ENCODE measurements at places on chromosomes 7 and 10.

DNA sequence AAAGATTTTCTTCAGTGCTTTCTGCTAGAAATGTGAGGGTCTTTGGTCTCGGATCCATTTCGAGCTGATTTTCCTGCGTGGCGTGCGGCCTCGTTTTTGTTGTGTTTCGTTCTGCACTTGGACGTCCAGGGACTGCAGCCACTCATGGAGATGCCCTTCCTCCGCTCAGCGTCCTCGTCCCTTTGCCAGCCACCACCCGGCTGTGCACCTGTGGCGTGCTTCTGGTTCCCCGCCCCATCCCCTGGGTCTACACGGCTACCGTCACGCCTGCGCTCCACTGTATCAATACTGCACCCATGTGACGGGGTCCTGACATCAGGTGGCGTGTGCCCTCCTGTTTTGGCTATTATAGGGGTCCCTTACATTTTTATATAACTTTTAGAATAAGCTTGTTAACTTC lies 42.7 kb upstream of the NKX6-2 start:
- no peak for DNase-seq

GRCh38 chr7:134727711-134728110 lies 51.7 kb upstream of the CALD1 start:
- no peak for DNase-seq

- DNase-seq, result no peak
Measured at GRCh38 chr7:12572941-12573575, 2.5 kb downstream of the SCIN start.

DNA sequence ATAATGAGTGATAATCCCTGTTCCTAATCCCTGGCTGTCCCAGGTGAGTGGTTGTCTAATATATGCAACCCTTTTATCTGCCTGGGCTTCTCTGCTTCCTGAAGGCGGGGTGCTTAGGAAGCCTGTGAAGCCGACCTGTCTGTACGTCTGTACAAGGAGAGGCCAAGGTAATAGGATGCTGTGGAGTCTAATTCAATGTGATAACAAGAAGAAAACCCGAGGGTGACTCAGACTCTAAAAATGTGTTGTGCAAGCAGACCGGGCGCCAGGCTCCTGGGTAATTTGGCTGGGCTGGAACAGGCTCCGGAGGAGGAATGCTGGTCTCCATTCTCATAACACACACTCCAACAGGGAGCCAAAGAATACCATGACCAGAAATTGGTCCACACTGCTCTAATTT lies 43.6 kb downstream of the THNSL1 start:
- no peak for DNase-seq

- DNase-seq, result no peak
Measured at GRCh38 chr7:45594745-45595535, 20.8 kb downstream of the ADCY1 start.

GRCh38 chr7:156886020-156886795 lies 6.8 kb downstream of the LMBR1 start:
- DNase-seq, result no peak

DNA sequence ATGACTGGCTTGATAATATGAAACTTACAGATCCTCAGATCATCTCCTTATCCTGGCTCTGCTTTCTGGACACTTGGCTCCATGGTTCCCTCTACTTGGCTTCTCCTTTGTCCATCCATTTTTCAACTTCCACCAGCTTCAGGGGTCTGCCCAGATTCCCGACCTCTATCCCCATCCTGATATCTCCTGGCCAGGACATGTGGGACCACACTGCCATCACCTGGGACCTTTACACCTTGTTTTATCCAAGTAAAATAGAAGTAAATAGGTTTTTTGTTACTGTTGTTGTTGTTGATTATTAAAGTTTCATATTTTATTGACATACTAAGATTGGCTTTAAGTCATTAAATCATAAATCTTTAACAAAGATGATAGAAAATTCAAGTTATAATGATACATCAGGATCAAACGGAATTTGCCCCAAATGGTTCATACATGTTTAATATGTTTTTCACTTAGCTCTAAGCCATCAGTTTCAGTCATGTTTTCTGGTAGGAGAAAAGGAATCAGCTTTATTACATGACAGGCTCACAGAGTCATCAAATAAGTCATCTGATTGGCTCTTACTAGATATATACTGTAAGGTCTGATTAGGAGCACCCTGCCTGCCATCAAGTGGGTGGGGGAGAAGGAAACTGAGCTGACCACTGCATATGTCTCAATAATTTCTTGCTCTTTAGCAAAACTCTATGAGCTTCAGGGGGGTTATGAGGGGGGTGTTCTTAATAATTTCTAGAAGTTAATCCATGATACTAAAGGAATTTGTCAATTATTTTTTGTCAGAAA lies 111.5 kb upstream of the AHR start:
- no peak for DNase-seq

- no peak for DNase-seq
Measured at GRCh38 chr10:101295261-101295660, 58.7 kb upstream of the BTRC start.

DNA sequence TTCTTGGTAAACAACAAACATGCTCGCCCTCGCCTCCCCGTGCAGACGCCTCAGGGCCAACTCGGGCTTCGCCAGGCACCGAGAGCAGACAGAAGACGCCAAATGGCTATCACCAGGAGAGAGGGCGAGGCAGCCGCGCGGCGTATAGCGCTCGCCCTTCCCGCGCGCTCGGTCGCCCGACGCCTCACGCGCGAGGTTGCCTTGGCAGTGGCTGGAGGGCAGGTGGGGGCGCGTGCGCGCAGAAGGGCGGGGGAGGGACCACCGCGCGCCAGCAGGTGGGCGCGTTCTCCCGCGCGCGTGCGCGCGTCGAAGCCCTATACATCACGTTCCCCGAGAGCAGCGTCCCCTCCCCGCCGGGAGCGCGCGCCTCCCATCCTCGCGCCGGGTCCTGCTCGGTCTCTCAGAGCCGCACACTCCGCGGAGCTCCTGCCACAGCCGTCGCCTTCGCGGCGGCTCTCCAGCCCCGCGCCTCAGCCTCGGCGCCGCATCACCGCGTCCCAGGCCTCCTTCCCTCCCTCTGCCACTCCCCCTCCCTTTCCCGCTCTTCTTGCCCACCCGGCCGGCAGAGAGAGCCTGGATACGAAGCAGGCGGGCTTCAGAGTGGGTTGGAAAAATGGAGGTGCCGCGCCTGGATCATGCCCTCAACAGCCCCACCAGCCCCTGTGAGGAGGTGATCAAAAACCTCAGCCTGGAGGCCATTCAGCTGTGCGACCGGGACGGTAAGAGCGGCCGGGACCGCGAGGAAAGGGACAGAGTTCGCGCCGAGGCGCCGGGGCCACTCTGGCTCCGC lies at the start of gene PHYHIPL:
PHYHIPL (plus strand) TSS at position 403 of the 790 bp plus-strand sequence; CDS start at position 614, 211 bp downstream.
- no peak for DNase-seq

DNA sequence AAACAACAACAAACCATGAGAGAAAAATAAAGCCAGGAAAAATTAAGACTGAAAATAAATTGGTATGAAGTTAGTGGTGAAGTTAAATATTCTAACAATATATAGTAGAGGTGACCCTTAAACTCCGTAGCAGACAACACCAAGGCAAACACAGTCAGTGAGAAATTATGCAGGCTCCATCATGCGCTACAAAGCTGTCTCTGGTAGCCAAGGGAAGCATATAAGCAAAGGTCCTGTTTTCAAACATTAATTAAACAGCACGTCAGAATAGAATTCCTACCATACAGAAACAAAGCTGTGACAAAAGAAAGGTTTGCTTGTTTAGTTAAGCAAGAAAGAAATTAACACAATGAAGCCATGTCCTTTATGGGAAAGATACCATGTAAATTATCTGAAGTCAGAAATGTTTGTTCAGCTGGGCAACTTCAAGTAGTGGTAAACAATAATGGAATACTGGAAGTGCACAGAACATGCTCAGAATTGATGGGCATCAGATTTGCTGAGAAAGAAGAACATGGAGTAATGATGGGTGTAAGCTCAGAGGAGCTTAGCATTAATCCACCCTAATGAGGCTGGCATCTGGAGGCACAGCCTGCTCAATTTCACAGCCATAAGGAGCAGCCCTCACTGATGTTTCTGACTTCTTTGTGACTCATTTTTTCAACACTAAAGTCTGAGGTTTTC lies 75.7 kb downstream of the IGF2BP3 start:
- no peak for DNase-seq

- no peak for DNase-seq
Measured at GRCh38 chr10:32788359-32788758, 169.7 kb downstream of the ITGB1 start.

Measured in CD4-positive, alpha-beta T cell treated with Interleukin-4 for 1 hour (primary cell).